Hematopoietic multipotent progenitor cell treated with erythropoietin and hydrocortisone succinate and interleukin-3 and kit ligand, for 15 days (in vitro differentiated cells): ENCODE measurements at places on chromosomes 6 and 20.

GRCh38 chr6:13441778-13442177, 45.6 kb downstream of the GFOD1 start:
- DNase-seq, result no peak

GRCh38 chr6:139939189-139939979, 564.9 kb upstream of the CITED2 start:
- DNase-seq, result no peak

- peak; percentile 82 for DNase-seq
Observed at GRCh38 chr6:28865401-28866204, 58.2 kb downstream of the TRIM27 start.

GRCh38 chr6:150144294-150144868, 1.5 kb downstream of the PPP1R14C start:
- no peak for DNase-seq

DNA sequence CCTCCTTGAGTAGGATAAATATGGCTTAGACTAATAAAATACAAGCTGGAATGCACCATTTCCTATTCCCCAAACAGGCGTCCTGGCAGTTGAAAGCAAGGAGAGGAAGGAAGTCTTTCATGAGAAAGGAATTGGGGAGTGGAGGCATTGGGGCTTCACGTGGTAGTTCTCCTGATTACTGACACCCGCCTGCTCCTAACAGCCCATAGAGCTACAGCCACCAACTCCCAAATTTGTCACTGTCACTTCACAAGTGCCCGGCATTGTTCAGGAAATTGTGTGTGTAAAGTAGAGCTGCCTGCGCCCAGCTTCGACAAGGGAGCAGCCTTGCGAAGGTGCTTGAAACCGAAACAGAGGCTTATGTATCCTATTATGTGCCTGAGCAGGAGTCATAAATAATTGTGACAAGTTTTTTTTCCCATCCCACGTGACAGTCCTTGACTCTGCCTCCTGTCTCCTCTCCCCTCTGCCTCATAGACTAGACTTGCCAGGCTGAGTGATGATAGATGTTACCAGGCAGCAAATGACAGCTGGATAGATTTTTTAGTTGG, 301.7 kb upstream of the ZFP64 start:
- DNase-seq, result no peak

- no peak for DNase-seq
Observed at GRCh38 chr6:39527792-39528564, 197.2 kb downstream of the KIF6 start.

DNA sequence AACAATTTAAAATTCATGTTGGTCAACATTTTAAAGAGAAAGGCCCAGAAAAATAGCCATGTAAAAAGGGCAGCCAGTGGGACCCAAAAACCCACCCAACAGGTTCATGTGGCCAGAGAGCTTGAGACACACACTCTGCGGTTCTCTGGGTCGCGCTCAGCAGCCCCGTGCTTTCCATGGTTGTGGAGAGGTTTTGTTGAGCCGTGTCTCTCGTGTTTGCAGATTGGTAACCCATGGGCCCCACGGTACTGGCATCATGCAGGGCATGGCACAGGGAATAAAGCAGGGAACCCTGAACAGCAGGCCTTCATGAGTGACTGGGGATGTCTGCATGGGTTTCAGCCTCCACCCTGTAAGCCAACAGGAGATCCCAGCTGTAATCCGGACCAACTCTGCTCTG, 127.7 kb upstream of the CST7 start:
- no peak for DNase-seq

DNA sequence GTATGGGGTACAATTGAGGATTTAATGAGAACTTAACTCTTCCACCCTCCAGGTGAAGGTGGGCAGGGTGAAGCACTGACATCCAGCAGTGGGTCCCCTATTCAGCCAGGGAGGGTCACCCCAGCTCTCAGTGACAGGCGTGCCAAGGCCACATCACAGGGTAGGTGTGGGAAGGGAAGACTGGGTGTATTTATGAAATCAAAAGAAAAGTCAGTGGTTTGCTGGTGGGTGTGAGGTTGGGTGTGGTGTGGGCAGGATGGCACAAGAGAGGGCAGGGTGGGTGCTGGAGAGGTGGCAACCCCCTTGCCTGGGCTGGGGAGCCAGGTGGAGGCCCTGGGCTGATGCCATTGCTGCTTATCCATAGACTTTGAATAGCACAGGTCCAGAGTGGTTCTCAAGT, 16.6 kb downstream of the SYNDIG1 start:
- no peak for DNase-seq

GRCh38 chr20:10927936-10928840, 254.4 kb upstream of the JAG1 start:
- no peak for DNase-seq

DNA sequence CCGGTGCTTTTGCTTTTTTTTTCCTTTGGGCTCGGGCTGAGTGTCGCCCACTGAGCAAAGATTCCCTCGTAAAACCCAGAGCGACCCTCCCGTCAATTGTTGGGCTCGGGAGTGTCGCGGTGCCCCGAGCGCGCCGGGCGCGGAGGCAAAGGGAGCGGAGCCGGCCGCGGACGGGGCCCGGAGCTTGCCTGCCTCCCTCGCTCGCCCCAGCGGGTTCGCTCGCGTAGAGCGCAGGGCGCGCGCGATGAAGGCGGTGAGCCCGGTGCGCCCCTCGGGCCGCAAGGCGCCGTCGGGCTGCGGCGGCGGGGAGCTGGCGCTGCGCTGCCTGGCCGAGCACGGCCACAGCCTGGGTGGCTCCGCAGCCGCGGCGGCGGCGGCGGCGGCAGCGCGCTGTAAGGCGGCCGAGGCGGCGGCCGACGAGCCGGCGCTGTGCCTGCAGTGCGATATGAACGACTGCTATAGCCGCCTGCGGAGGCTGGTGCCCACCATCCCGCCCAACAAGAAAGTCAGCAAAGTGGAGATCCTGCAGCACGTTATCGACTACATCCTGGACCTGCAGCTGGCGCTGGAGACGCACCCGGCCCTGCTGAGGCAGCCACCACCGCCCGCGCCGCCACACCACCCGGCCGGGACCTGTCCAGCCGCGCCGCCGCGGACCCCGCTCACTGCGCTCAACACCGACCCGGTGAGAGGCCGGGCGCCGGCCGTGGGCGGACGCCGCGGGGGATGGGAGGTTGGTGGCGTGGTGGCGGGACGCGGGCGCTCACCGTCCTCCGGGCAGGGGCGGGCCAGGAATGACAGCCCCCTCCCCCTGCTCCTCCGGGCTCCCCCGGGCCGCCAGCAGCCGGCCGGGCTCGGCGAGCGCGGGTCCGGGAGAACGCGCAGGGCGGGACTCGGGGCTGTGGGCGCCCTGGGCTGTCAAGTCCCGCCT, 606 bp downstream of the ID4 start:
- DNase-seq, result no peak

DNA sequence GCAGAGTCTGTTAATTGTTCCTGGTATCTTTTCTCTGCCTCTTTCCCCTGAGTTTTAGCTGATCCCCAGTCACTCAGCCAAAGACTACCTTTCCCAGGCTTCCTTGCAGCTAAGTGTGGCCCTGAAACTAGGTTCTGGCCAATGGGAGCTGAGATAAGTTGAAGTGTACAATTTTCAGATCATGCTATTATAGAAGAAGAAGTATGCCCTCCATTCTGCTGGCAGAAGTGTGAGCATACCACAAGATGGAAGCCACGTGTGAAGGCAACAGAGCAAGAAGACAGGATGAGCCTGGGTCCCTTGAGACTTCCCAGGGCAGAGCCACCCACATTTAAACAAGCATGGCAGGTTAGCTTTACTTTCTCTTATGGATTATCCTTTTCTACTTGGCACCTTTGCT, 273.2 kb downstream of the HIVEP2 start:
- no peak for DNase-seq

DNA sequence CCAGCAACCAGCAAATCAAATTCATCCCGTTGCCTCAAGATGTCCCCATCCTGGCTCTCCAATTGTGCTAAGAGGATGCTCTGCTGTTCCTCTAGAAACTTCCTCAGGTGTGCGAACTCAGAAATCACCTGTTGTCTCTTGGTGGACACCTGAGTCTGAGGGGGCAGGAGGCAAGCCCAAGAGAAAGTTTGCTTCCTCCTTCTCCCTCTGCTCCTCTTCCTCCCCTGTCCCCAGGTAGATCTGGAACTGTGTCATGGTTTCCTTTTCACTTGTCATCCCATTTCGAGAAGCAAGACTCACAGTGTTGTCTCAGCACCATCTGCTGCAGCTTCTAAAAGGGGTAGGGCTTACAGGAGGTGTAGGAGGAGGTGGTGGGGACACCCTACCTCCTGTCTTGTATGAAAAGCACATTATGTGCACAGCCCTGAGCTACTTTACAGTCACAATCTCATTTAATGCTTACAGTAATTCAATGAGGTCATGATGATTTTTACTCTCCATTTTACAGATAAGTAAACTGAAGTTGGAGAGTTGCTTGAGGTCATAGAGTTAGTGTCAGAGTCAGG, 2.5 kb downstream of the TRIM10 start:
- DNase-seq, result peak; percentile 71

DNA sequence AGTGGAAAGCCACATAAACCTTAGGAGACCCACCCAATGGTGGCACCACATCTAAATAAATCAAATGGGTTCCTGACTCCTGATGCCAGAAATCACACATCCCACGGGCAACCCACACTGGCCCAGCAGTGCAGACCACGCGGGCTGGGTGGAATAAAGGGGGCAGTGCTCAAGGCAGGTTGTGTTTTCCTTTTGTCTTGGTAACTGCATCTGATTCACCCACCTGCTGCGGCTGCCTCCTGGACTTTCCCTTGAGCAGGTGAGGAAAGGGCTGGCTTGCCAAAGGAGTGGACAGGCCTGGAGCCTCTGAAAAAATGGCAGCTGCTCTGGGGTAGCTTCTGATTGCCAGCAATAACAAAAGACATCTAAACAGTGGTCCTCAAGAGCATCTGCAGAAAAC, 119.5 kb upstream of the KCNK16 start:
- no peak for DNase-seq

- DNase-seq, result no peak
Observed at GRCh38 chr20:47127999-47128398, 228.5 kb downstream of the ZMYND8 start.

DNA sequence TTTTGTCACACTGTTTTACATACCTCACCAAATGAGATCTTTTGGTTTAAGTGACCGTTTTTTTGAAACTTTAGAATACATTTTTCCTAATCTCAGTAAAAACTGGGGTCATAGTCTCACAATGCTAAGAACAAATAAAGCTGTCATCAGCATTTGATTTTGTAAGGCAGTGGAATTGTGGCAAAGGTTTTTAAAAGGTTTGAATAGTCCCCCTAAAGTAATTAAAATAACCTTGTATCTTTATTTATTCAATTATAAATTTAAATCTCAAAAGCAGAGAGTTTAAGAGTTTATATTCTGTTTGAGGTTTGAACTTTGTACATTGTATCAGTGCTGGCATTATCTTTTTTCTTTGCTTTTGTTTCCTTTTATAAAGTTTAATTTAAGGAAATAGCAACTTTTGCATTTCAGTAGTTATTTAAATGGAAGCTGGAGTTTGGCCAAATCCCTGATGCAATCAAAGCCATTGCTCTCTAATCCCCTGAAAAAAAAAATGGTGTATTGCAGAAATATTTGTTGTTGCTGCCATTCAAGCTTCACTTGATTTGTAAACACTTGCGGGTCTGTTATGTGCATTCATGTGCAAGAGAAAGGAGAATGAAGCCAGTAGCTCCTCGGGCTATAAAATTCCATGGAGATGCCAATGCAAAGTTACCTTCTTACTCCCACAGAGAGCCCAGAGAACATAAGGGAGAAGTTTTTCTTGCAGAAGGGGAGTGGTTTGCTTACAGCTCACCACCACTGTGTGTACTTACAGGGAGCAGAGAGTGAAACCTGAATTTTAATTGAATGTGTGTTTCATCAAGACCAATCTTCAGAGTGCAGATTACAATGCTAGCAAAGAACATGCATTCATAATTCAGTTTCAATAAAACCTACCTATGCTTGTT, 391.8 kb downstream of the ARHGAP18 start:
- no peak for DNase-seq

GRCh38 chr6:101912311-101912710, 518.8 kb downstream of the GRIK2 start:
- no peak for DNase-seq

DNA sequence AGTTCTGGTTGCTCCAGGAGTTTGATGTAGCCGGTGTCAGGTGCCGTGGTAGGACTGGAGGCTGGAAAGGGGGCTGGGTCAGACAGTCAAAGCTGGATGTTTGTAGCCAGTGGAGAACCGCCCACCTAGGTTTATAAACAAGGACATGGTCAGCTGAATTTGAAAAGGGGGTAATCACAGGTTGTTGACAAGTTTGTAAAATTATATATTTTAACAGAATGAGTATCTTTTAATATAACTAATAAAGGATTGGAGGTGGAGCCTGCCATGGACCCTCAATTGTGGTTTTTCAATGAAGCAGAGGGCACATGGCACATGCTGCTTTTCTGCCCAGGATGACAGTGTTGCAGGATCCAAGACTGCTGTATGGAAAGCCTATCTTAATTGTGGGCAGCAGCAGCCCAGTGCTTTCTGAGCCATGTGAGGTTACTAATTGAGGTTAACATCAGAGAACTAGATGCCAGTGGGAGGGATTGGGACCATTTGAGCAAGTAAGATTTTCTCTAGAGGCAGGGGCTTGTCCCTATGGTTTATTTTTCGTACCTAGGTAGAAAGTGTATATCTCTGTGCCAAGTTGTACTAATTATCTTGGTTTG, 9.7 kb downstream of the HECA start:
- DNase-seq, result no peak

DNA sequence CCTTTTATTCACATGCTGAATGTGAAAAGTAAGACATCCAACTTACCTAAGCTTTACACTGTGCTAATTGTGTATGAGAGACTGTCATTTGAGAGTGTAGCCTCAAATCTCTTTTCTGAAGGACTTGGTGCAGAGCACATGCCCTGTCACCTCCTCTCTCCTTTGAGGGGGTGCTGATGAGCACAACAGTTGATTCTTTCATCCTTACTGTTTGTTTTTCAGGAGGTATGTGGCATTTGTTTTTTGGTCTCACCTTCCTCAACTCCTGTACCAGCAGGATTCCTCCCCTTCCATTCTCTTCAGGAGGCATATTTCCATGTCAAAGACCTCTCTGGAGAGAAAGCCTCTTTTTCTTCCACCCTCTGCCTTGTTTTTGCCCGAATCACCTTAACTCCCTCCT, 252.6 kb upstream of the CITED2 start:
- no peak for DNase-seq

GRCh38 chr6:88455317-88455716, 289.2 kb upstream of the CNR1 start:
- DNase-seq, result no peak

DNA sequence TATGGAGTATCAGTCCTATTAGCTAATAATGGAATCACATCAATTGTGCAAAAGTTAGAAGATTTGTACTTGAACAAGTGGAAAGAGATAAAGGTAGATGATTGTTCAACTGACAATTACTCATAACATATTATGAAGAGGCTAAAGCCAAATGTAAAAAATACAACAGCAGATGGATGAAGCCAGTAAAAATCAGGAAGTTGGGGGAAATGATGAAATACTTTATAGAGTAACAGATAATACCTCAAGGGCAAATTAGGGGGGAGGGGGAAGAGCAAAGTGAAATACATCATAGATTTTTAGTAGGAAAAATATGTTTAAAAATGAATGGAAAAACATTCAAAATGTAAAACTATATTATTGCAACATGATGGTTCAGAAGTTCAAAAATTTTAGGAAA, 114.0 kb downstream of the PDSS2 start:
- no peak for DNase-seq

- DNase-seq, result no peak
Observed at GRCh38 chr20:47227576-47227975, 128.9 kb downstream of the ZMYND8 start.

GRCh38 chr6:21589352-21590345, 3.9 kb upstream of the SOX4 start:
- DNase-seq, result peak; percentile 51

GRCh38 chr6:11432713-11433450, 104.7 kb upstream of the TMEM170B start:
- no peak for DNase-seq
